ENCODE measurements at places on chromosomes 6 and 20.

GRCh38 chr20:24483435-24484080 lies 14.1 kb downstream of the SYNDIG1 start:
- no peak for DNase-seq

GRCh38 chr6:6654599-6655575 lies 66.4 kb downstream of the LY86 start:
- DNase-seq: no peak

- no peak for DNase-seq
Measured at GRCh38 chr6:149059557-149059956, 258.0 kb upstream of the TAB2 start.

- DNase-seq: no peak
Measured at GRCh38 chr6:127517693-127518092, 1.4 kb downstream of the MTCL3 start.

GRCh38 chr20:36261389-36262105 lies 25.3 kb downstream of the AAR2 start:
- DNase-seq: no peak

GRCh38 chr20:35600176-35600992 lies 15.2 kb upstream of the SPAG4 start:
- DNase-seq: no peak

GRCh38 chr6:97535800-97536199 lies 252.8 kb upstream of the MMS22L start:
- DNase-seq: no peak

GRCh38 chr6:105452924-105453756 lies 50.3 kb upstream of the PREP start:
- DNase-seq: no peak

DNA sequence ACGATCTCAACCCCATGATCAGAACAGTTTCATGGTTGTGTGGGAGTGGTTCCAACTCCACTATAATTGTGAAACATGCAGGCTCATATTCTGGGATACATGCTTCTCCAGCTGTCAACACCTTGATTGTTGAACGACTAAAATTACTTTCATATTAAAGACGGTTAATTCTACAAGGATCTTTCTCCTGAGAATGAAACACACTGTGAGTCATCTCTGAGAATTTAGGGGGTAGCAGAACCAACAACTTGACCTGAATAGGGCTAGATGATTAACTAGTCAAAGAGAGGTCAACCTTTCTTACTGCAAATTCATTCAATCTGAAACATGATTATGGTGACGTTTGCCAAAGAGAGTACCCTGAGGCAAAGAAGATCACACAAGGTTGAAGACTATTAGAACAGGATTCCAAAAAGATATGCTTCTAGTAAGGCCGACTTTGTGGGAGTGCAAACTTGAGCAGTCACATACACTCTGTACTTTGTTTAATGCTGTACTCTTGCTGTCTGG lies 175.2 kb upstream of the CITED2 start:
- DNase-seq: no peak

- no peak for DNase-seq
Measured at GRCh38 chr20:16043931-16044330, 529.3 kb downstream of the KIF16B start.

DNA sequence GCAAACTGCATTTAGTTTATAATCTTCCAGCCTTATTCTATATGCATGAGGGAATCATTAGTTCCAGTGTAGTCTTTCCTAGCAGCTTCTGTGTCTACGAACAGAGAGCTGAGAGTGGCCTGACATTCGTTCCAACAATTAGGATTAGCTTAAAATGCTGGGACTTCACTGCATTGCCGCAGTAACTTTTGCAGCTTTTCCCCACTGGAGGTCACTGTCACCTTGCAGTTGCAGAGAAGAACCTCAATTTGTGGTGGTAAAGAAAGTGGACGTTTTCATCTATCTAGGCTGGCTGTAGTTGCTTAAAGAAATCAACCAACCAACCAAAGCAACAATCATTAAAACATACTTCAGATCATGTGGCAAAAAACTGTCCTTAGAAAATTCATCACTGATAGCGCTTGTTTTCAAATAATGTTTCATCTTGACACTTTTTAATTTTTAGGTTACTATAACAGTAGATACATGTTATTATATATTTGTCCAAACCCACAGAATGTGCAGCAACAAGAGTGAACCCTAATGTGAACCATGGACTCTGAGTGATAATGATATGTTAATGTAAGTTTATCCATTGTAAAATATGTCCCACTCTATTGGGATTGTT lies 12.2 kb downstream of the MYLK4 start:
- DNase-seq: peak; percentile 56

DNA sequence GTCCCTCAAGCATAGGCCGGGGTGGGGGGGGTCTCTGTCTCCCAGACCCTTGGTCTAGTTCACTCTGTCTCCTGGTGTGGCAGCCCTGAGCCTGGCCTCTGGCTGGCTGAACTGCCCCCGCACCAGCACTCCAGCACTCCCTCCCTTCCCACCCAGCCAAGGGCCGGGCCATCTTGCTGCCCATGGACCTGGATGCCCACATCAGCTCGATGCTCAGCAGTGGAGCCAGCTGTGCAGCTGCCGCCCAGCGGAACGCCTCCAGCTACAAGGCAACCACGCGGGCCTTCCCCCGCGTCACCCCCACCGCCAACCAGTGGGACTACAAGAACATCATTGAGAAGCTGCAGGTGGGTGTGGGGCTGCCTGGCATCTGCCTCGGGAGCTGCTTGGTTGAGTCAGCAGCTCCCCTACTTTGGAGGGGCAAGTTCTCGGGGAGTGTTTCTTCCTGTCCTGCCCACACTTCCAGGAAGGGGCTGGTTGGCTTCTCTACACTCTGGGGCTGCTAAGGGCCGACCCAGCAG lies 28.4 kb downstream of the UQCC2 start:
- no peak for DNase-seq

GRCh38 chr6:95292011-95292410 lies 285.3 kb upstream of the MANEA start:
- no peak for DNase-seq

Data from SW480 (cell line).